ENCODE measurements at places on chromosomes 12 and 14. TPM values are rescaled to one million over a fixed set of nuclear protein-coding genes. Genes with fewer than 3 reads are reported as not detected.

The HCAR2 gene
- 4.2 TPM for total RNA-seq

The ZC2HC1C gene
- 14.5 TPM for total RNA-seq

DNA sequence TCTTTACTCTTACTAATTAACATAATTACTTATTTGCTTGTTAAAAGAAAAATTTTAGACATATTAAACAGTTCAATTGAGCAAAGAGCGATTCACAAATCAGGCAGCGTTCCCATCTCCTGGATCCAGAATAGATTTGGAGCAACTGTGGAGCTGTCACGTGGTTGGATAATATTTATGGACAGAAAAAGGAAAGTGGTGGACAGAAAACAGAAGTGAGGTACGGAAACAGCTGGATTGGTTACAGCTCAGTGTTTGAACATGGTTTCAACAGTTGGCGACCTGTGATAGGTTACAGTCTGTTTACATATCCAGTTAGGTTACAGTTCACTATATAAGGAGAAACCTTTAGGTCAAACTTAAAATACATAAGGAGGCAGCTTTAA is 19.7 kb upstream of the FAM234B start:
- no peak overlapping the region for H3K4me3 ChIP-seq
- peaks cover 8% of the 10 kb centered on the region for H3K4me1 ChIP-seq
- no peaks in the 10 kb centered on the region for H3K36me3 ChIP-seq
- H3K27ac ChIP-seq: no peak overlapping the region

The SNRNP35 gene
- total RNA-seq: 24.7 TPM

- no peaks in the 10 kb centered on the region for H3K4me1 ChIP-seq
- DNase-seq: no peak
- H3K4me3 ChIP-seq: no peak overlapping the region
- no peak overlapping the region for H3K27ac ChIP-seq
Observed at GRCh38 chr12:57018906-57019305, 2.6 kb upstream of the TAC3 start.

DNA sequence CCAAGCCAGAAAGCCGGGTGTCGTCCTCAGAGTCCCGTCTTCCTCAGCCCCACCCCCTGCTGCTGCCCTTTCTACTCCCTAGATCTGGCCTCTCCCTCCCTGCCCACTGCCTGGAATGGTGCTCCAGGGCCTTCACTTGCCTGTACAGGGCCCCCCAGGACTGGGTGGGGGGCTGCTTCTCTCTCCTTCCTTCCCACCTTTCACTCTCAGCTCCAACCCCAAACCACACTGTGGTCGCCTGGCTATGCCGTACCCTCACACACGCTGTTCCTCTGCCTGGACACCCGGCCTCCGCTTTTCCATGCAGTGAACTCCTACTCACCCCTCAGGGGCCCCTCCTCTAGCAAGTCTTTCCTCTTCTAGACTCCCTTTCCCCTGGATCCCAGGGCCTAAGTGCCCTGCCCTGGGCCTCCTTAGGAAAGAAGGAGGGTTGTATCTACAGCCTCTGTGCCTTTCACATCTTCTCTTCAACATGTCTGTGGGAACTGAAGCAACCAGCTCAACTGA is 25.5 kb upstream of the DIO3 start:
- no peak overlapping the region for H3K4me3 ChIP-seq
- H3K27me3 ChIP-seq: no peaks in the 10 kb centered on the region
- H3K36me3 ChIP-seq: no peaks in the 10 kb centered on the region
- DNase-seq: no peak
- peaks cover 9% of the 10 kb centered on the region for H3K4me1 ChIP-seq
- H3K27ac ChIP-seq: no peak overlapping the region

The CLEC6A gene
- total RNA-seq: not detected

The GPHN gene
- 42.5 TPM for total RNA-seq

The PLEKHD1 gene
- 0.52 TPM for total RNA-seq

DNA sequence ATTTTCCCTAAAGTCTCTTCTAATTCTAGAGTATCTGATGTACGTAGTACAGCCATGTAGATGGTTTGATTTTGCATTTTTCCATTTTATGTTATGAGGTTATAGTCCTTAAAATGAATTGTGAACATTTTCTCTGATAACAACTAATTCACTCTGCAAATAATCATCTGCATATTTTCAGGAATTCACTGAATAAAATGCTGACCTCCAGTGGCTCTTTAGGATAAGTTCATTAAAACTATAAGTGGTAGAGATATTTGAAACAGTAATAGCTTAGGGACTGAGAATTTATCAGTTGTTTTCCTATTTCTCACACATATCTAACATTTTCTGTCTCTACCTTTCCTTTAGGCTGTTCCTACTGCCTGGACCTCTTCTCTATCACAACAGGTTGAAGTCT is 4.4 kb downstream of the MSRB3 start:
- no peaks in the 10 kb centered on the region for H3K36me3 ChIP-seq
- no peak overlapping the region for H3K4me3 ChIP-seq
- H3K27ac ChIP-seq: no peak overlapping the region
- H3K4me1 ChIP-seq: peaks cover 19% of the 10 kb centered on the region
- H3K27me3 ChIP-seq: no peaks in the 10 kb centered on the region

The C12orf50 gene
- not detected for total RNA-seq

DNA sequence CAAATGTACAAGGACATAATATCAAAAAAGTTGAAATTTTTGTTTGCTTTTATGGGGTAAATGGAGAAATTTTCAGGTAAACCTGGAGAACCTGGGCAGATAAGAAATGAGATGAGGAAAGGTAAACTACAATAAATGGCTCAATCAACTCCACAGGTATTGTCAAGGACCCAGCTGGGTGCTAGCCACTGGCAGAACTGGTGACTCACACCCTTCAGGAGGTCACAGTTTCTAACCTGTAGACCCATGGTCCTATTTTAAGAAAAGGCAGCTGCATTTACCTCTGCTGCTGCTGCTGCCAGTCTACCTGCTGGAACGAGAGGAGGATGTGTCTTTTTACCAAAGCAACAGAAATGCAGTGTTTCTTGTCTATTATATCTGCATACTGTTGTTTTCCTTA is 226.6 kb downstream of the ALG10B start:
- no peak overlapping the region for H3K4me3 ChIP-seq
- no peak for DNase-seq
- H3K36me3 ChIP-seq: no peaks in the 10 kb centered on the region
- no peak overlapping the region for H3K27ac ChIP-seq
- no peaks in the 10 kb centered on the region for H3K27me3 ChIP-seq
- H3K4me1 ChIP-seq: no peaks in the 10 kb centered on the region

DNA sequence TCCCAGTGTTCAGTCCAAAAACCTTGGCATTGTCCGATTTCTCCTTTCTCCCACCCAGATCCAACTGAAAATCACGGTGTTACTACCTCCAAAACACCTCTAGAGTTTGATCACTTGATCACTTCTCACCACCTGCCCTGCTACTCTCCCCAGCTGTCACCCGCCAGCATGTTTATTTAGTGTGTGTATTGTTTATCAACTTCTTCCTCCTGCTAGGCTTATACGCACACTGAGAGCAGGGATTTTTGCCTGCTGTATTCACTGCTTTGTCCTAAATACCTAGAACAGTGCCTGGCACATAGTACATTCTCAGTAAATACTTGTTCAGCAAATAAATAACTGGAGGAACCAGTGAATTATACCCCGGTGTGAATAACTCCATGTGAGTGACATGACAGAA is 5.0 kb downstream of the BDKRB1 start:
- no peak overlapping the region for H3K4me3 ChIP-seq
- H3K27ac ChIP-seq: no peak overlapping the region
- no peaks in the 10 kb centered on the region for H3K27me3 ChIP-seq
- no peaks in the 10 kb centered on the region for H3K36me3 ChIP-seq
- peaks cover 12% of the 10 kb centered on the region for H3K4me1 ChIP-seq

GRCh38 chr14:34502001-34502400 is 37.5 kb downstream of the EAPP start:
- H3K27ac ChIP-seq: no peak overlapping the region
- DNase-seq: no peak
- H3K4me1 ChIP-seq: no peaks in the 10 kb centered on the region
- H3K36me3 ChIP-seq: no peaks in the 10 kb centered on the region
- no peaks in the 10 kb centered on the region for H3K27me3 ChIP-seq

DNA sequence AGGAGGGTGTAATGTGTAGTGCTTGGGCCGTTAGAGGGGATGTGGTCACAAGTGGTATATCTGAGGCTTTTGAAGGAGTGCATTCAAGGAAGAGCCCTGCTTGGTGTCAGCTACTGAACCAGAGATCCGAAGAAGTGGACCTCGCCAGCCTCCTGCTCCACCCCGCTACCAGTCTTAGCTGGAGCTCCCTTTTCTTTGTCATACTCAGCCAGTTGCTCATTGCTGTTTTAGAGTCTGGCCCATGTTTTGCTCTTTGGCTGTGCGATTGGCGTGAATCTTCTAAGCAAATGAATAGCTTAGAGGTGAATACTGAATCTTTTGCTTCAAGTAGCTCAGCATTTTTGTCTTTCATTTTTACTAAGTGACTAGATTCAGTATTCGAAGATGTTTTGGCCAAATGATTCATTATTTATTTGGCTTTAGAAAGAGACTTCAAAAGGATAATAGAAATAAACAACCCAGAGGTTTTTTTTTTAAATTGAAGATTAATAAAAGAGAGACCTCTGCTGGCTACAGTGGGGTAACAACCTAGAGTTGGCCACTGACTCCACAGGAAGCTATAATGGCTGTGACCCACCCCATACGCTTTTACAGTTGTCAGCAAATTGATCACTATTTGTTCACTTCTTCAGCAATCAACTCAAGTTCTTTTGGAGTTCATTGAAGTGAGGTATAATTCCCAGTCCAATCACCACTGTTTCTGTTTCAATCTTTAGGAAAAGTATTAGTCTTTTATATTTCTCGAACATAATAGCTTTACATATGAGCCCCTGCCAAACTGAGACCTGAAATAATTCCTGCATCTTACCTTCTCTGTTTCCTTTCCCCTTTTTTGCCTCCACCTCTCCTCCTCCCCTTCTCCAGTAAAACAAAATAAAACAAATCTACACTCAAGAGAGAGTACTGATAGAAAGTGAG is 19.9 kb downstream of the CDKN1B start:
- peaks cover 36% of the 10 kb centered on the region for H3K4me1 ChIP-seq
- H3K27me3 ChIP-seq: no peaks in the 10 kb centered on the region
- peak overlapping the region; percentile 45 for H3K27ac ChIP-seq
- no peak for DNase-seq

The TTC7B gene
- total RNA-seq: 13.5 TPM

The OR6C2 gene
- total RNA-seq: not detected
